CD4-positive, alpha-beta T cell treated with Interleukin-4 for 4 hours (primary cell): ENCODE measurements at places on chromosomes 1 and 21.

- peak; percentile 37 for DNase-seq
Measured at GRCh38 chr1:110554871-110555801, 36.2 kb upstream of the KCNA10 start.

DNA sequence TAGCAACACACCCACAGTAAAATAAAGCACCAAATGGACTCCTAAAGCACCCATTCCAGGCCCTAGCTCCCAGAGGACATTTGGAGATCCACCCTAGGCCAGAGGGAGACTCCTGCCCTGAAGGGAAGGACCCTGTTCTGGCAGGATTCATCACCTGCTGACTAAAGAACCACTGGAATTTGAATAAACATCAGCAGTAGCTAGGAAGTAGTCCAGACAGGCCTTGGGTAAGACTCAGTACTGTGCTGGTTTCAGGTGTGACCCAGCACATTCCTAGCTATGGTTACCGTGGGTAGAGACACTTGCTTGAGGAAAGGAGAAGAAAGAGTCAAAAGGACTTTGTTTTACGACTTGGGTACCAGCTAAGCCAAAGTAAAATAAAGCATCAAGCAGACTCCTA, 92.7 kb upstream of the LRRC7 start:
- no peak for DNase-seq

DNA sequence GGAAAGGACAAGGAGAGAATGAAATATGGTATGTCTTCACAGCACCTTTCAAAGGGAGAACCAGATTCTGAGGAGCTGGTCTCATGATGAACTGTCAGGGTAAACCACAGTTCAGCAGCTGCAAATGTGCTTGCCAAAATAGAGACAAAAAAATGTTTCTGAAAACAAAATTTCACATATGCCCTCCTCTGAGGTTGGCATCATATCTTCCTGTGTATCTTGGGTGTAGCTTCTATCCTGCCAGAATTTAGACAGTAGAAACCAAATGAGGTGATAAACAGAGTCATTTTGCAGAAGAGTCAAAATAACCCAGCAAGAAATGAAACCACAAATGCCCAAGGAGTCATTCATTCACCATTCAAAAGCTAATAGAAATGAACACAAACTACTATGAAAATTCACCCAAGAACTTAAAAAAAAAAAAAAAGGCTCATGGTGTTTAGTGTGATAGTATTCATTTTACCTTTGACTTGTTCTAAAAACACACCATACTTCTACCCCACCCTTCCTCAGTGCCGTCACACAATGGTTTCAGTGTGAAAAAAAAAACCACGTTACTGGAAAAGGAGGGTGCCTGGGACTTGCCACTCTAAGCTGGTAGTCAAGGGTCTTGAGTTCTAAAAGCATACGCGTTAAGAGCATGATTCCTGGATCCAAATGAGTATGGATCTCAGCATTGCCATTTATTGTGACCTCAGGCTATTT, 18.5 kb downstream of the SELL start:
- DNase-seq = peak; percentile 95

DNA sequence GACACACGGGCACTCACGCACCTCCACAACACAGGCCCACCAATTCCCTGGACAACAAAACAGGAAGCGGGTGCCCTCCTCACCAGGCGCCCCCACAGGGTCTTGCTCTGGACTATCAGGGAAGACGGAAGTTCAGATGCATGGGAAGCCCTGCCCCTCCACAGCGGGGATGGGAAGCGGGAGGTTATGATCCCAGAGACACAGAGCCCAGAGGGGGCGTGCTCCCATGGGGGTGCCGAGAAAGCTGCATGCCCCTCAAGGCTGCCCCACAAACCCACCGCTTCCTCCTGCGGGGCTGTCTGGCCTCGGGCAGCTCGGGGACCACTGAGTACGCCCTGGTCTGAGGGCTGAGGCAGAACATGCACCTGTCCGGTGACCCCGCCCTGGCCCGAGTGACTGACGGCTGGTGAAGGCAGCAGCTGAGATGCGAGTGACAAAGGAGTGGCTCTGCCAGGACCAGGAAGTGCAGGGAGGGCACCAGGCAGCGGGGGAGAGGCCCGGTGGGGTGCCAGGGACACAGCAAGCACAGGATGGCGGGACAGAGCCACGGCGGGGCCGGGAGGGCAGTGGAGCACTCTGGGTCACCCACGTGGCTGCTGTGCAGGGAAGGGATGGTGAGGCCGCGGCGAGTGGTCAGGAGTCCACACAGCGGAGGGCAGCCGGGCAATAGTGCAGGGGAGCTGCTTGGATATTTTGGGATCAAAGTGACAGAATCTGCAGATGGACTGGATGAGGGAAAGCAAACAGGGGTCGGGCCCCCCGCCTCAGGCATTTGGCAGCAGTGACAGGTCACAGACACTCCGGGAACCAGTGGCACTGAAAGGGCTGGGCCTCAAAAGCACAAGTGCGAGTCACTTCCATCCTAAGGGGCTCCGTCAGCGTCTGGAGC, 18.6 kb downstream of the NADK start:
- no peak for DNase-seq

GRCh38 chr1:240503558-240503957, 108.4 kb downstream of the GREM2 start:
- DNase-seq = no peak

DNA sequence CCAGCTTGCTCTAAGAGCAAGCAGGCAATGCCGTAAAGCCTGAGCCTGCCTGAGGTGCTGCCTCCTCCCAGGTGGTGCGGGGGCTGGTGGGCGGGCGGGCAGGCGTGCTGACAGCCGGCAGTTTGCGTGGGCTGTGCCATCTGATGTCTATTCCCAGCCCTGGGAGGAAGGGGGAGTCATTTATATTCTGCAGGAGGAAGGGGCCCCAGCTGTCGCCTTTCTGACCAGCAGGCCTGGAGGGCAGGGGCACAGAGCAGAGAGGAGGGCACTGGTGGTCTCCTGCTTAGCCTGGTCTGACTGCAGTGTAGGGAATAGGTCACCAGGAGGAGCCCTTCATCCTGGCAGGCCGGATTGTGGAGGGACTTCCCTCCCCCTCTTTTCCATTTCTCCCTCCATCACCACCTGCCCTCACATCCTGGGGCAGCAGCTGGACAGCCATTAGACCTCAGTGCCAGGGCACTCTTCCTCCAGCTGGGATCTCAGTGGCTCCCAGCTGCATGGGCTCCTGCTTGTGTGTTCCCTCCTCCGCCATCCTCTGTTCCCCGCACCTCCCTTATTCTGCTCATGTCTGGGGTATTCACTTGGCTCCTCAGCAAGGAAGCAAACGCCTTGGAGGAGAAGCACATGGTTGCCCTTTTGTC, 4.4 kb downstream of the CYB561D1 start:
- DNase-seq = no peak

DNA sequence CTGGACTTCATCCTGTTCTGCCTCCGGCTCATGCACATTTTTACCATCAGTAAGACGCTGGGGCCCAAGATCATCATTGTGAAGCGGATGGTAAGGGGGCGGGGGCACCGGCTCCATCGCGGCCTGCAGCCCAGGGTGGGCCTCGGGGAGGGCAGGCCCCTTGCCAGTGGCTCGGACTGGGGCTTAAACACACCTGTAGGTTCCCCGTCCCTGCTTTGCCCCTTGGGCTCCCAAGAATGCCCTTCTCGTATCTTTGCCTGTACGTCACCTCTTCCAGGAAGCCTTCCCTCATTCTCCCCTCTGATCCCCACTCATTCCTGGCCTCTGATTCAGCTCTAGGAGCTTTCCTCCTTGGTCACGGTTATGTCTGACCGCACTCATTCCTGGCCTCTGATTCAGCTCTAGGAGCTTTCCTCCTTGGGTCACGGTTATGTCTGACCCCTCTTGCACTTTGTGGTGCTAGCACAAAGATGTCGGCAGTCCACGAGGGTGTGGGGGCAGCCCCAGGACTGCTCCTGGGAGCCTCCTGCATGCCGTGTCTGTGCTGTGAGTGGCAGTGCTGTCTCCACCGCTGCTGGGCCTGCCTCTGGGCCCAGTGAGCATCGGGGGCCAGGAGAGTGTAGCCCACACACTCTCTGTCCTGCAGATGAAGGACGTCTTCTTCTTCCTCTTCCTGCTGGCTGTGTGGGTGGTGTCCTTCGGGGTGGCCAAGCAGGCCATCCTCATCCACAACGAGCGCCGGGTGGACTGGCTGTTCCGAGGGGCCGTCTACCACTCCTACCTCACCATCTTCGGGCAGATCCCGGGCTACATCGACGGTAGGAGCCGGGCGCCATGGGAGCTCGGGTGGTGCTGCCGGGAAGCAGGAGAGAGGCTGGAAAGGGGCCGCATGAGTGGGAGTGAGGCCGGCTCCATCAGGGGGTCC, 49.1 kb upstream of the LRRC3 start:
- DNase-seq = no peak

DNA sequence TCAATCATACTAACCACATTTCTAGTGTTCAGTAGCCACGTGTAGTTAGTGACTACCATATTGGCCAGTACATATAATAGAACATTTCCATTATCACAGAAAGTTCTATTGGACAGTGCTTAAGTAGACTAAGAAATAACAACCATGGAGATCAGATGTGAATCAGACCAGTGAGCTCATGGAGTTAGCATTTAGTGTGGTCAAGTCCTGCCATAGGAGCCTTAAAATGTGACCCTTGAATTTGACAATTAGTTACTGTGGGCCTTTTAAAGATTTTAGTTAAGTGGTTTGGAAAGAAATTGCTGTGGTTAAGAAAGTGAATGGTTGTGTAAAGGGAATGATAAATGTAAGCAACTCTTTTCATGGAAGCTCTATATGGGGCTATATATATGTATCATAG, 123.4 kb downstream of the POU2F1 start:
- no peak for DNase-seq

DNA sequence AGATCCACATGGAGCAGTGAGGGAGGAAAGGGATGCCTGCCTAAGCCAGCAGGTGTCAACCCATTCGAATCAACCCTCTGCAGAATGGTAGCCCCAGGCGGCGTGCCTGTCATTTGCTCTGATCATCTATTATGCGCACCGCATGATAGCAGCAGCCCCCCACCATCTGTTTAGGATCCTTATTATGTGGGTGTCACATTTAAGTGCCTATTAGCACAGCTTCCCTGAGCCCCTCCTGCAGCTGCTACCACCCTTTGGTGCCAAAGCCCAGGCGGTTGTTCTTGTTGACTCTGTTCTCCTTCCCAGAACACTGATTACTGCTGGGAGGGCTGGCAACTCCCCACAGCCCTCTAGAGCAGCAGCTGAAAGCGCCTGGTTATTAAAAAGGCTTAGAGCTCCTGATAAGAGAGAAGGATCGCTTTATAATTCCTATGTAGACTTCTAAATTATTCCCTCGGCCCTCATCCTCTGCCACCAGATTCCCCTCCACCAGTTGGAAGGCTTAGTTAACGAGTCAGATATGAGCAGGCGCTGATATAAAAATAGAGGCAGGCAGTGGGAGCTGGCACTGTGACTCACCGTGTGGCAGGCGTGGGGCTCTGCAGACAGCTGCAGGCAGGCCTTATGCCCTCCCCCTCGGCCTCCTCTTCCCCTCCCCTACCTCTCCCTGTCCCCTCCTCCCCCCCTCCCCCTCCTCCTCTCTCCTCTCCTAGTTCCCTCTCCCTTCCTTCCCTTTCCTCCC, 23.0 kb downstream of the ACTA1 start:
- no peak for DNase-seq

DNA sequence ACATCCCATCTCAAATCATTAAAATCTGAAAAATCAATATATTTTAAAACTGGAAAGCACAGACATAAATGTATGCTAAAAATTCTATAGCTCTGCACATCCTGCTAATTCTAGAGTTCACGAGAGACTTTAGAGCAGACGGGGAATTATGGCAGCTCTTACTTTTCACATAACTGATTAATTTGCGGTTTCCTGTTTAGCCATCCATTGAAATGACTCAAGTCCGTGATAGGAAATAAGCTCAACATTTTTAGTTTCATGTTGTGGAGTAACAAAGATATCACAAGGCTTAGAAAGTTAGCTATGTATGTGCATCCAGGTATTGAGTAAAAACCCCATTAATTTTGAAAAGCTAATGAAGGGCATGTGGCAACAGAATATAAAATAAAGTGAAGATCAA, 123.2 kb downstream of the SMYD2 start:
- no peak for DNase-seq

DNA sequence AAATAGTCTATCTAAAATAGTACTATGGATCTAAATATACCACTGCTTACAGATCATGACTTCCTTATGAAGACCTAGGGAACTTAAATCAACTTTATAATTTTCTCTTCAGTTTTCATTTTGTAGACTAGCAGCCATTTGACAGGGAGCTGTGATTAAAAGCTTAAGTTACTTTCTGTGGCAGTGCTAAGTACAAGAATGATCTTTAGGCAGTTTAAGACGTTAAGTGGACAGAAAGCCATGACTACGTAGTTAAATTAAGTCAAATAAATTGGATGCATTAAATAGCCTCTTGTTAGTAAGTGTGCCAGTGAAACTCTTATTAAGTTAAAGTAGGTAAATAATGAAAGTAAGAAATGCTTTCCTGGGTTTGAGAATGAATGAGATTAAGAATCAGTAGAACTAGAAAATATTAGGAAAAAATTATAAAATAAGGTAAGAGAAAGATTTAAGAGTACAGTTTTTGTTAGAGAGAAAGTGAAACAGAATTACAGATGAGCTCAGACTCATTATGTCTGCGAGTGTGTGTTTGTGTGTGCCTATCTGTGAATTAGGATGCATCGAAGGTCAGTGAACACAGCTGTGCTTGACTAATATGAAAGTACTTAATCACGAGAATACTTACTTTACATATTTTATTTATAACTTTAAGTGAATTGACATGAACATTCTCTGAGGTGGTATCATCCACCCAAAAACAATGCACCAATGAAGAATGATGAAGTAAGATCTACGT, 336.9 kb downstream of the KCNT2 start:
- no peak for DNase-seq

- DNase-seq = no peak
Measured at GRCh38 chr21:16395285-16395684, 665.5 kb downstream of the USP25 start.

DNA sequence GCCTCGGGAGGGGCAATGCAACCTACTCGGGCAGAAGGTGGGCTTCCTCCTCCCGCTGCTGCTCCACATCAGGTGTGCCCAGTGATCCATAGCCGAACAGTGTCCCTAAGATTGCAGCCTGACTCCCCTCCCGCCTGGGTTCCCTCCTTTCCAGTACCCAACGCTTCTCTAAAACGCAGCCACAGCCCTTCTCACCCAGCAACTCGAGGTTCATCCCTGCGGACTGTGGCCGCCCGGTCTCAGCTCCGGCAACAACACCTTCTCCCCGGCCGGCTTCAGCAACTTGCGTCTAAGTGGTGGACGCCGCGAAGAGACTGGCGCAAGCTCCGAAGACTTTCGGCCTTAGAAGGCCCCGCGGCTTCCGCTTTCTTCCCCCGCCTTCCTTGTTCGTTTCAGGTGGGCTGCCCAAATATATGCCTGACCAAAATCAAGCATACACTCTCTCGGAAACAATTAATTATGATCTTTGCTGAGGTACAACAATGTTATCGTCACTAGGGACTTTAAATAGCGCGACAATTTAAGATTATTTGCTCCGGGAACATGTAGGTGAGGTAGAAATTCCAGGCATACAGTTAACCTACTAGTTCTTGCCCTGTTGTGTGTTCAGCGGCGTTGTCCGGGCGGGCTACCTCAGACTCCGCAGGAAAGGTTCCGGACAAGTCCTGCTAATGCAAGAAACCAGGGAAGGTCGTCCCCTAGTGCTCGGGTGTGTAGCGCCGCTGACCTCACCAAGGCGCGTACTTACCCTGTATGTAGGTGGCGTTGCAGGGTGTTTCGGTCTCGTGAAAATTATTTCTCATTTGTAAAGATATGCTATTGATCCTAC, at the start of gene RBBP5:
Gene RBBP5, minus strand, starts transcription at position 319 of the 829 bp plus-strand sequence. Its CDS starts 105 bp downstream, at position 214.
- DNase-seq = peak; percentile 98

- DNase-seq = no peak
Measured at GRCh38 chr1:101242324-101243050, 5.7 kb downstream of the S1PR1 start.
